CD4-positive, CD25-positive, alpha-beta regulatory T cell (primary cell): ENCODE measurements at places on chromosomes 6 and 20. TPM values are rescaled to one million over a fixed set of nuclear protein-coding genes. Genes with fewer than 3 reads are reported as not detected.

Gene GNAS-AS1
- total RNA-seq, result 0.54 TPM

Gene CYP39A1
- total RNA-seq, result not detected

Gene DNAAF9
- 11.7 TPM for total RNA-seq

Gene ZNF831
- total RNA-seq, result 90.3 TPM

Gene BPIFB2
- not detected for total RNA-seq

Gene KIFC1
- 8.7 TPM for total RNA-seq

Gene RIPOR3
- total RNA-seq, result 0.69 TPM

DNA sequence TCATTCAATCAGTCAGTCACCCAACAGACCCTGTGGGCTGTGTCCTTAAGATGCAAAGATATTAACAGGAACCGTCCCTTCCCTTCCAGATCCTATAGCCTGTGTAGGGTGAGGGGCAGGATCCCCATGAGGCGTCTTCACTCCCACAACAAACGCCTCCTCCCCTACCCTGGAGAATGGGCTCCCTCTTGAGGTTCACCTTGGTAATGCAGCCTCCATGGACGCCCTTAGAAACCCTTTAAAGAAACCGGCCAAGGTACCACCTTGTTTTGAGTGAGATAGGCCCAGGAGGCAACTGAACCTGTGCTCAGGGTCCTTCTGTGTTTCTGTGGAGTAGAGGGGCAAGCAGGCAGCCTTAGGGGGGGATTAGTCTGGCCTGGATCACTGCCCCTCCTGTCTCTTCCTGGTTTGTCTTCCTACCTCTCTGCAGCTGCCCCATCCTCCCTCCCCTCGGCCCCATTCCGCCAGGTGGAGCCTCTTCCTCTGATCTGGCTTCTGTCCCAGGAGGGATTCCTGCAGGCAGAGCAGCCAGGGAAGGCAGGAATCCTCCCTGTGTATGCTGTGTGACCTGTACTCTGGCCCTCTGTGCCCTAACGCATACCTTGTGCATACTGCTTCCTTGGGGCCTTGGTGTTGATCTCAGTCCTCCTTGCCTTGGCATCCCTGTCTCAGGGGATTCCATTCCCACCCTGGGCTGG is 6.6 kb upstream of the GUCA1A start:
- DNase-seq, result peak; percentile 69

- no peak for DNase-seq
Measured at GRCh38 chr20:8640461-8640860, 428.4 kb upstream of the PLCB4 start.

DNA sequence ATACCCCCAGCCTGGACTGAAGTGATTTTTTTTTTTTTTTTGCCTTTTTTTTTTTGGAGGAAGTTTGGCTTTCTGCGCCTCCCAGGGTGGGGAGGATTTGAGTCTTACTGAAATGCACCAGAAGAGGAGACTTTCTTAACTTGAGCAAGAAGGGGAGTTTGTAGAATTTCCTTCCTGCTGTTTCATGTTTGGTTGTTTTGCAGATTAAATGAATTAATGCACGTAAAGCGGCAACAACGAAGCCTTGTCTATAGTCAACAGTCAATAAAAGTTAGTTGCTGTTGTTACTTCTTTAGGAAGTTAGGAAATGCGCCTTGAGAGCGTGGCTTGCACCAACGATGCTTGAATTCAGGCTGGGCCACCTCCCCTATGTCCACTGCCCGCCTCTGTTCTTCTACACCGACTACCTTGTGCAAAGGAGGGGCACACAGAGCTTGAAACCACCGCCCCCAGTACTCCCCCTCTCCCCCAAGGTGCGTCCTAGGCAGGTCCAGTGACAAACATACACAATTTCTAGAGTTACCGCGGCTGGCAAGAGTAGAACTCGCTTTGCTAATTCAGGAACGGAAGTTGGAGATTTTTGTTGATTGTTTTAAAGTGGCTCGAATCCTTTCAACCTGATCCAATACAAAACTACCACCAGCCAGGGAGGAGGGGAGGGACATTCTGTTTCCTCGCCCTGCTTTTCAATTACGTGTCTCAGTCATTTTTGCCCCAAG is 830 bp upstream of the CYP24A1 start:
- no peak for DNase-seq

GRCh38 chr6:75602246-75603105 is 796 bp downstream of the SENP6 start:
- peak; percentile 37 for DNase-seq

DNA sequence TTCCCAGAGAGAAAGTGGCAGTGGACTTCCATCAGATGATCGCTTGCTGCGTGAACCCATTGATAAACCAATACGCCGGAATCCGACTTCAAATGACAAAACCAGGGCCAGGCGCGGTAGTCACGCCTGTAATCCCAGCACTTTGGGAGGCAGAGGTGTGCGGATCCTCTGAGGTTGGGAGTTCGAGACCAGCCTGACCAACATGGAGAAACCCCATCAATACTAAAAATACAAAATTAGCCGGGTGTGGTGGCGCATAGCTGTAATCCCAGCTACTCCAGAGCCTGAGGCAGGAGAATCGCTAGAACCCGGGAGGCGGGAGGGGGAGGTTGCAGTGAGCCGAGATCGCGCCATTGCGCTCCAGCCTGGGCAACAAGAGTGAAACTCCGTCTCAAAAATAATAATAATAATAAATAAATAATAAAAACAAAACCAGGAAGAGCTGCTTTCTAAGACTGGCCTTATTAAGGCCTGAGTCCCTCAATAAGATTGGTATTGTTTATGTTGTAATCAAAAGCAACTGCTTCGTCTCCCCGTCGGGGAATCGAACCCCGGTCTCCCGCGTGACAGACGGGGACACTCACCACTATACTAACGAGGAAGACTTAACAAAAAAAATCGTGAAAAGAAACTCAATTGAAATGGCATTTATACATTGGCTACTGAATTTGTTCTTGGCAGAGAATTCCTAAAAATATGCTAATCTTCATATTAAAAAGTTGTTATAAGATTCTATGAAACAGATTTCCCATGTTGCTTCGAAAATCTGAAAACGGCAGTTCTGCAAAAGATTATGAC is 110.2 kb upstream of the ZNF184 start:
- no peak for DNase-seq

DNA sequence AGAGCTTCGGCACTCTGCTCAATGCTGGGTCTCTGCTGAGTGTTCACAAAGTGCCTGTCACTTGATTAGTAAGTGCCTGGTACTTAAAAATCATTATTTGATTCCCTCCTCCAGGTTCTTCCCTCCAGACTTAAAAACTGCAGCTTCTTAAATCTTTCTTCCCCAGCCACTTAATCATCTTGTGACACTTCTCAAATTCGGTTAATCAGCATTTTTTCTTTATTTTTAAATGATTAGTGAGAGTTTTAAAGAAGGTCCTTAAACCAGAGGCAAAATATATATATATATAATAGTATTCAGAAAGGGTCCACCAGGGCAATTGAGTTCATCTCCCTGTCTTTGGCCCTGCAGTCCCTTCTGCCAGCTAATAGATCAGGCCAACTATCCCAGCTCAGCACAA is 8.0 kb upstream of the BANF2 start:
- no peak for DNase-seq

GRCh38 chr20:42553374-42553773 is 636.3 kb downstream of the PTPRT start:
- DNase-seq, result no peak

DNA sequence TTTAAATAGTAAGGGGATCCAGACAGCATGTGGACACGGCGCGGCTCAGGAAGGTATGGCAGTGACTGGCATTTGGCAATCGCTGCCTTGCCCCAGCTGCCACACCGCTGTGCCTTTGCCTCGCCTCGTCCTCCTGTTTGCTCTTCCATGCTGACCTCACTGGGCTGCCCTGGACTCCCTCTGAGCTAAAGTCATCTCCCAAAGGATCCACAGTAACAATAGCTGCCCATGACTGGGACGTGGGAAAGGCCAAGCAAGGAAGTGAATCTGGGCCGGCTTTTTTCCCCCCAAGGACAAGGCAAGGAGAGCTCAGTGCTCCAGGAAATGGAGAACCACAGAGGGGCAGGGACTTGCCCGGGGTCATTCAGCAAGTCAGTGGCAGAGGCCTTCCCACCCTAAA is 48.1 kb downstream of the JPH2 start:
- no peak for DNase-seq

GRCh38 chr6:131173680-131174079 is 38.4 kb downstream of the AKAP7 start:
- DNase-seq, result no peak

GRCh38 chr6:2055143-2055542 is 190.3 kb downstream of the GMDS start:
- DNase-seq, result no peak

DNA sequence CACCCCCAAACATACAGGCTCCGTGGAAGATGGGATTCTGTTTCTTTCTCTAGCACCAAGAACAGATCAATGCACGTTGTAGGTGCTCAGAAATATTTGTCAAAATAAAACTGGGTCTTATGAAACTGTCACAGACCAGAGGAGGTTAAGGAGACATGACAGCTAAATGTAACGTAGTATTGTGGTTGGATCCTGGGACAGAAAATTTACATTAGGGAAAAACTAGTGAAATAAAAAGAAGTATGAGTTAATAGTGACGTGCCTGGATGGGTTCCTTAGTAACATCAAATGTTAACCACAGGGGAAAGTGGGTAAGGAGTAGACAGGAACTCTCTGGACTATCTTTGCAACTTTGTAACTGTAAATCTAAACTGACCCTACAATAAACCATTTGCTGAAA is 31.5 kb downstream of the NOL4L start:
- DNase-seq, result no peak

GRCh38 chr6:157951828-157952227 is 29.8 kb upstream of the SYNJ2 start:
- DNase-seq, result no peak

DNA sequence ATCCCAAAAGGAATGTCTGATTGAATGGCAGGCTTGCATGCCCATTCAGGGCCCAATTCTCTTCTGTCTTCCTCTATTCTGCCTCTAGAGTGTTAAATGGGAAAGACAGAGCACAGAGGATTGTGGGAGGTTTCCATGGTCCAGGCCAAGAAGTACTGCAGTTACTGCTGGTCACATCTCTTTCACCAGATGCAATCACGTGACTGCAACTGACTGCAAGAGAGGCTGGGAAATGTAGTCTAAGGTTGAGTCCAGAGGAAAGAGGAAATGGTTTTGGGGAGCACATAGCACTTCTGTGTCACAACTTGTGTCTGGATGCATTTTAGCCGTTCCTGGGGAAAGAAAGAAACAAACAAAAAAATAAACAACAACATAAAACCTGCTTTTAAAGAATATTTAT is 336.4 kb upstream of the BTBD3 start:
- no peak for DNase-seq

DNA sequence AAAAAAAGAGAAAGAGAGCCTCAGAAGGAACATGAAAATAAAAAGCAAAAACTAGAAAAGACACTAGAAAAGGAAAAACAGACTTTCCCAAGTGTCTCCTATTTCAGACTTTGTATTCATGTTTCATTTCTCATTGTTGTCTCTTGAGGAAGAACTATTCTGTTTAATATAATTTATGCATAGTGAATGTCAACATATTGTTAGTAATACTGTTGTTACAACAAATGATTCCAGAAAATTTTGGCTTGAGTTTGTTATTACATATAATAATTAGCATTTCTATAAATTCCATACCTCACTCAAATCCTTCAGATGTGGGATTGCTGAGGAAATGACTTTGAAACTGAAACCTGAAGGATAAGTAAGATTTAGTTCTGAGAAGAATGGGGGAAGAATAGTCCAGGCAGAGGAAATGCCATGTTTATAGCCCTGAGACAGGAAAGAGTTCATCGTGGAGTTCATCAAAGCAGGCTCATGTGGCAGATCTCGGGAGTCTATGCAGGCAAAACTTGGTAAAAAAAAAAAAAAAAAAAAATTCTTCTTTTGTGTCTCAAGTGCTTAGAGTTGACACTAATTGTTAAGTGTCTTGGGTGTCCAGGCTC is 53.1 kb upstream of the EIF2S2 start:
- no peak for DNase-seq

- no peak for DNase-seq
Measured at GRCh38 chr20:24872291-24873024, 76.6 kb upstream of the CST7 start.

- DNase-seq, result no peak
Measured at GRCh38 chr6:146775220-146775619, 176.4 kb downstream of the ADGB start.

DNA sequence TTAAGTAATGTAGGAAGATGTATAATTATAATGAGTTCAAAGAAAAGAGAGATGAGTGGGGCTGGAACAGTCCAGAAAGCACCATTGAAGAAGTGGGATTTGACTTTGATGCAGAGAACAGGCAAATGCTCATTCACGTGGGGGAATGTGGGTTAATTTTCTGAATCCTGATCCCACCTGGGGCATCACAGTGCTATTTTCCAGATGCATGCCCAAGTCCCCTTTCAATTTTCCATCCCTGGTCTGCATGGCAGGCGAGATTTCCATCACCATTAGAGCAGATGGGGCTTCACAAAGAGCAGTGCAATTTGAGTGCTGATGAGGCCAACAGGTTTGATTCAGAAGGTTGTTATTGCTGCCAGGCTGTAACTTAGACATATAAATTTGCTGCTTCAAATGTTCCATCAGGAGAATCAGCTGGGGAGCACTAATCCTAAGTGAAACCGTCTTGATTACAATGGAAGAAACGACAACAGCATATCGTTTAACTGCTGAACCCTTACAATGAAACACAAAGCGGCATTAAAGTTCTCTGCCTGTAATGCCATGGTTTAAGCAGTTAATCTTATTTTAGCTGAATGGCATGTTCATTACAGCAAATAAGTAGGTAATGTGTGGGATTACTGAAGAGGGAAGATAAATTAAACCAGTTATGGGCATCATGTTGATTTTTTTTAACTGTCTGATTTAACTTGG is 45.2 kb downstream of the OSTM1 start:
- no peak for DNase-seq

GRCh38 chr20:63659370-63659769 is 1.3 kb downstream of the RTEL1 start:
- DNase-seq, result no peak

DNA sequence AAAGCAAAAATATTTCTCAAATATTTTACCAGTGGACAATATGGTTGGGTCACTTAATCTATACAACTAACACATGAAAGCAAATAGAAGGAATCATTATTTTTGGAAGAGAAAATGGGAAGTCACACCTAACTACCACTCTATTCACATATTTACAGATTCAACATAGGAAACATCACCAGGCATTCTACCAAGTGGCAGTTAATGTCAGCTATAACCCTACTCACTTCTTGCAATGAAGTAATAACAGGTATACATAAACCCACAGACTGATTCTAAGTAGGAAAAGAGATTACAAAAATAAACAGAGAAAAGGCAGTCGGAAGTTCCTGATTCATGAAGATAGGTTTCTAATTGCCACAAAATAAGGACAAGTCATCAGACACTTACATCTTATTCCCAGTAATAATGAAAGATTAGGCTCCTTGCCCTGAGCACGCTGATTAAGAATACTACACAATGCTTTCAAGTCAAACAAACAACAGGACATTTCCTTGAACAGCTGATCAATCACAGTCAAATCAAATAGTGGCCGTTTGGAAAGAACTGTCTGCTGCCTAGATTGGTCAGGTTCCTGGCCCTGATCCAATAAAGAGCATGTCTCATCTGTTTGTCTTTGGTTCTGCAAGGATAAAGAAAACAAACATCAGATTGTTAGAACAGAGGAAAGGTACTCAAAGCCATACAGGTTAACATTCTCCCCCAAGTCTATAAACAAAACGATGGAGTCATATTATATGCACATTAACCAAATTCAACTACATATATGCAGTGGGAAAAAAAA is 79.2 kb upstream of the PLN start:
- DNase-seq, result no peak
